CD4-positive, alpha-beta T cell treated with Interleukin-6 at 100 ng/mL for 8 hours (primary cell): ENCODE measurements at places on chromosomes 7 and 10.

GRCh38 chr7:45384499-45384898, 189.7 kb upstream of the ADCY1 start:
- no peak for DNase-seq

GRCh38 chr10:129863201-129863663, 100.8 kb downstream of the EBF3 start:
- no peak for DNase-seq

GRCh38 chr7:92802406-92802805, 34.0 kb downstream of the CDK6 start:
- DNase-seq = no peak

DNA sequence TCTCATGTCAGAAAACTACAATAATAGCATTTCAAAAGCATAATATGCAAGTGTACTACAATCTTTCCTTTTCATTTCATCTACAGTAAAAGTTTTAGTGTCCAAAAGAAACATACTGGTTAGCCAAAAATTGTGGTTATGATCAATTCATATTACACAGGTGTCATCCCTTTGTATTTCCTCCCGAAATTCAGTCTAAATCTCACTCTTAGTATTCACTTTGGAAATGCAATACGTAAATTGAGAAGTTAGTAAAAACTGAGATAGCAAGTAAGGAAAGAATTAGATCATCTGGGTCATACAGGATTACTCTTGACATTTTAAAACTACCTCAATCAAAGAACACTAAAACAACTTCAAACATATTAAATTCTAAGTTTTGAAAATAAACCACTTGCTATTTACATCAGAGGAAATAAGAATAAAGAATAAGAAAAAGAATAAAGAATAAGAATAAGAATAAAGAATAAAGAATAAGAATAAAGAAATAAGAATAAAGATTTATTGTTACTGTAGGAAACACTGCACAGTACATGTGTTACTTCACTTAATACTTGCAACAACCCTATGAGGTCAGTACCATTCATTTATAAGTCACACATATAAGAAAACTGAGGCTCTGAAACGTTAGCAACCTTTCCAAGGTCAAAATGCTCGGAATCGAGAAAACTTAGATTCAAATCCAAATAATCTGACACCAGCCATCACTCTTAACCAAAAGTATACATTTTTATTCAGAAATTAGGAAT, 10.5 kb downstream of the SNX13 start:
- no peak for DNase-seq
